ENCODE measurements at places on chromosomes 2 and 18. TPM values are rescaled to one million over a fixed set of nuclear protein-coding genes. Genes with fewer than 3 reads are reported as not detected.

Gene CD226
- total RNA-seq: 16.7 TPM

Gene ZSCAN30
- 11.6 TPM for total RNA-seq

Gene IL36A
- total RNA-seq: 0.99 TPM

Gene APLF
- 7.5 TPM for total RNA-seq

Gene SKOR2
- total RNA-seq: not detected

All from thymus (tissue), 14 donors.